ENCODE measurements at places on chromosomes 16 and 17.

GRCh38 chr16:85947230-85948137, 48.5 kb downstream of the IRF8 start:
- DNase-seq: no peak

- DNase-seq: no peak
Observed at GRCh38 chr17:8153957-8154607, 1.9 kb upstream of the PER1 start.

DNA sequence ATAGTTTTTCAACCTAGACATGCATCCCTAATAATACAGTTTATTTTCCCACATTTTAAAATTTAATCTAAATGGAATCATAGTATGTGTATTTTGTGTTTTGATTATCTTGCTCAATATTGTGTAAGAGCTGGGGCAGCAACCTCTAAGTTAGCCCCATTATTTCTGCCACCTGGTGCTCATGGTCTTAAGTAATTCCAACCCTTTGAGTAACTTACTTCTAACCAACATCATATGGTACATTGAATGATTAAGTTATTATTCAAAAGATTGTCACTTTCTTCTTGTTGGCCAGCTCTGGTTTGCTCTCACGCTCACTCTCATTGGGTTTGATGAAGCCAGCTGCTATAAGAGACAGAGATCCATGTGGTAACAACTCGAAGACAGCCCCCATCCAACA, 3.9 kb upstream of the KRTAP4-3 start:
- no peak for DNase-seq

DNA sequence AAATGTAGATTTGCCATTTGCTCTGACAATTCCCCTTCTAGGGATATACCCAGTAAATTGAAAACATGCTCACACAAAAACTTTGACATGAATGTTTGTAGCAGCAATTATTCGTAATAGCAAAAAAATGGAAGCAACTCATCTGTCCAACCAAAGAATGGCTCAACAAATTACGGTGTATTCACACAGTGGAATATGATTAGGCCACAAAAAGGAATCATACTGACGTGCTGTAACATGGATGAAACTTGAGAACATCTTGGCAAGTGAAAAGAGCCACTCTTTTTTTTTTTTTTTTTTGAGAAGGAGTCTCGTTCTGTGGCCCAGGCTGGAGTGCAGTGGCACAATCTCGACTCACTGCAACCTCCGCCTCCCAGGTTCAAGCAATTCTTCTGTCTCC, 24.1 kb upstream of the SPNS3 start:
- DNase-seq: no peak

DNA sequence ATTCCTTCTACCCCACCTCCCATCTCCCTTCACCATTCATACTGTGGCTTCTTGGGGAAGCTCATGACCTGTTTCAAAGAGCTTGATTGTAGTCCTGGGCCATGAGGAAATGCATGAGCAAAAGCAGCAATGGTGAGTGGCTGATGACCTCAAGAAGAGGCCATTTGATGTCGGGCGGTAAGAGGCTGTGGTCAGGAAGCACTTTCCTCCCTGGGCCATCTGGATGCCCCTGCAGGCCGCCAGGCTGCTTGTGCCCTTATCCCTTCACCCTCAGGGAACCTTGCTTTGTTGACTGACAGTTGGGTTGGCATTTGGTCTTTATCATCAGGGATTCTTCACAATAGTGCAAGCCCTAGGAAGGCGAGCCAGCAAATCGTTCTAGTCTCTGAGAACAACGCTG, 78.3 kb upstream of the TBX2 start:
- no peak for DNase-seq

- no peak for DNase-seq
Observed at GRCh38 chr17:40070709-40071312, 8.0 kb downstream of the THRA start.

DNA sequence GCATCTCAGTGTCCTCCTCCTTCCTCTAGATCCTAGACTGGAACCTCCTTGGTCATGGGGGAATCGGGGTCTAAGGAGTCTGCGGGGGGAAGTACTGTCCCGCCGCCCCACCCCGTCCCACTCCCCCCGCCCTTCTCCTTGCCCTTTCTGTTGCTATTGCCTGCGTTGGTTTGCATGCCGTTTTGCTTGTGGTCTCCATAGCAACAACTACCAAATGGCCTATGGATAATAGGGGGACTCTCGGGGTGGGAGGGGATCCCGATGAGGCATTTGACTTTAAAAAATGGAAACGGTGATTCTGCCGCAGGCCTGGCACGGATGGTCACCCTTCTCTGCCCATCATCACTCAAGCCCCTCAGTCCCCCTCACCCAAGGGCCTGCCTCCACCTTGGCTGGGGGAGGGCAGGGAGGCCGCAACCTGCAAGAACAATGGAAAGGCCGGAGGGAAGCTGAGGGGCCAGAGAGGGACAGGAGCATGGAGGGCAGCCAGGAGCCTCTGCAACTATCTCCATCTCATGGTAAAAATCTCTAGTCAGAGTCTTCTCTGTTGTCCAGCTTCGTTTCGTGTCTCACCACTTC, 231.4 kb upstream of the TNRC6C start:
- DNase-seq: no peak

DNA sequence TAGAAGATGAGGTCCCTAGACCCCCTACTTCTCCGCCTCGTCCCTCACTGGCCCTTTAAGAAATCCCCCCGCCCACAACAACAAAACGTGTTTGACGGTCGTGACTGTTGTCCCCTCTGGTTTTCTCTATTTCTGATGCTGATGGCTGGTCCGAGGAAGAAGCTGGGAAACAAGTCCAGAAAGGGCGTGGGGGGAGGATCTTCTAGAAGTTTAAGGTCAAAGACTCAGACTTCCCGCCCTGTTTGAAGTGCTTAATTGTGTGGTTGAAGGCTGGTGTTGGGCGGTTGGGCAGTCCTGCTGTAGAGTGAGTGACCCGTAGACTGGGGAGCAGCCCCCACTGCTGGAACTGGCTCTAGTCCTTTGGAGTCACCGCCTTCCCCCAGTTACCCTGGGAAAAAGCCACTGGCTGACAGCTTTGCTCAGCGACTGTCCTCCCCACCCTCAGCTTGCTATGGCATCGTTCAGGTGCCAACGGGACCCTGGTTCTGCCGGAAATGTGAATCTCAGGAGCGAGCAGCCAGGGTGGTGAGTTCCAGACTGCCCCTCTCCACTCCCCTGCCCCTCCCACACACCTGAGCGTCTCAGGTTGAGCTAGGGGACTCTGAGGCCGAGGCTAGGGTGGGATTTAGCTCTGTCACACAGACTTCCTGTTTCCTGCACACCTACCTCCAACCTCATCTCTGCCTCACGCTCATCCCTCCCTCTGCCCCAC, 1.6 kb downstream of the MLLT6 start:
- DNase-seq: no peak

DNA sequence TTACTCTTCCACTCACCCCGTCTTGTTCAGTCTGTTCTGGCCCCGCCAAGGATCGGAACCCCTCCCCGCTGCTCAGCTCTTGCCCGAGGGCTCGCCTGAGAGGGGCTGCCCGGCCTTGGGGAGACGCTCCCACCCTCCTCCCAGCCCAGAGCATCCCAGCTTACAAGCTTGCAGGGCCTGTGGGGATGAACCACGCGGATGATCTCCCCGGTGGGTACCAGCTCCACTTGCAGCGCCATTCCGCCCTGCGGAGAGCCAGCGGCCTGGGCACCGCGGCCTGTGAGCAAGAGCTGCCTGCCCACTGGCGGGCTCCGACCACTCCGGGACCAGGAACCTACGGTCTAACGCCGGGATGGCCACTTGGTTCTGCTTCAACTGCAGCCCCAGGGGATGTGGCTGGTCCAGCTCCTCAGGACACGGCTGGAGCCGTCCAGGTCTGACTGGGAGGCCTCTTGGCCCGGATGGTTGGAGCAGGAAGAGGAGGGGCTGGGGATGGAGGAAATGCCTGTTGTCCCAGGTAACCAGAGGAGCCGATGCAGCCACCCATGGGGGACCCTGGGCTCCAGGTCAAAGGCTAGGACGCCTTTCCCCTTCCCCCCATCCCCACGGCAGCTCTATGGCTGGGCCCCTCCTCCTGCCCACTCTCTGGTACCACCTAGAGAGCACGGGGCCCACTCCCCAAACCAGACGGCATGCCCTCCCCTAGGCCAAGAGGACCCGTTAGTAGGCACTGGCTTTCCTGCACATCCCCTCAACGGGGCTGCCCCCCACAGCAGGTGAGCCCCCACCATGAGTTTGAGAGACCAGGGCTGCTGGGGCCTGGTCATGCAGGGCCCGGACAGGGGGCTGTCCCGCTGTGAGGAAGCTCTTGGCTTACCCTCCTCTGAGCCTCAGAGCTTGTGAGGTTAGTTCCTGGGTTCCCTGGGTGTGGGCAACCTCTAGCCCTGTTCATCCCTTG, at the start of gene MYO1C:
TSS of gene MYO1C (minus strand) at position 438 of the 958 bp plus-strand sequence. CDS start at position 239, 199 bp downstream.
- DNase-seq: no peak

- no peak for DNase-seq
Observed at GRCh38 chr16:2029350-2029749, 2.6 kb downstream of the NHERF2 start.

- no peak for DNase-seq
Observed at GRCh38 chr17:3002538-3003295, 60.7 kb downstream of the OR1D5 start.

DNA sequence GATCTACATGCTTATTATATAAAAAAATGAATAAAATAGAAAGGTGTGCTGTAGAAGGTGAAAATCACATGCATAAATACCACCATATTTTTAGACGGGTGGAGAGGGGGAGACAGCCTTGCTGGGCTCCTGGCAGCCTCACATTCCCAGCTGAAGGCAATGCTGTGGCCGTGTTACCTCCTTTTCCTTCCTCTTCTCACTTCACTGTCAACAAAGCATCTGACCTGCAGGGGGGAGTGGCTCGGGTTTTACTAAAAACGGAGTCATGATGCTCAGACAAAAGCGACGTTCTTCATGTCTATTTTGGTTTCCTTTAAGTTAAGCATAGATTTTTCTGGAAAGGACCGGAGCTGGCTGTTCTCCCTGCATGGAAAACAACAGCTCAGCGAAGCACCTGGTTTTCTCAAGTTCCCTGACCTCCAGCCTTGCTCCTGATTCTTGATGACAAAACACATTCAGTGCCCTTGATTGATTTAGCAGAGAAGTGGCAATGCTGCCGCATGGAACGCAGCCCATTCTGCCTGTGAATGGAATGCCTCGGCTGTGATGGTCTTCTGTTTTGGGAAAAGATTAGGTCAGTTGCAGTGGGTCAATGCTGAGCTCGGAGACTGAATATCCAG, 5.5 kb upstream of the RPTOR start:
- DNase-seq: no peak

DNA sequence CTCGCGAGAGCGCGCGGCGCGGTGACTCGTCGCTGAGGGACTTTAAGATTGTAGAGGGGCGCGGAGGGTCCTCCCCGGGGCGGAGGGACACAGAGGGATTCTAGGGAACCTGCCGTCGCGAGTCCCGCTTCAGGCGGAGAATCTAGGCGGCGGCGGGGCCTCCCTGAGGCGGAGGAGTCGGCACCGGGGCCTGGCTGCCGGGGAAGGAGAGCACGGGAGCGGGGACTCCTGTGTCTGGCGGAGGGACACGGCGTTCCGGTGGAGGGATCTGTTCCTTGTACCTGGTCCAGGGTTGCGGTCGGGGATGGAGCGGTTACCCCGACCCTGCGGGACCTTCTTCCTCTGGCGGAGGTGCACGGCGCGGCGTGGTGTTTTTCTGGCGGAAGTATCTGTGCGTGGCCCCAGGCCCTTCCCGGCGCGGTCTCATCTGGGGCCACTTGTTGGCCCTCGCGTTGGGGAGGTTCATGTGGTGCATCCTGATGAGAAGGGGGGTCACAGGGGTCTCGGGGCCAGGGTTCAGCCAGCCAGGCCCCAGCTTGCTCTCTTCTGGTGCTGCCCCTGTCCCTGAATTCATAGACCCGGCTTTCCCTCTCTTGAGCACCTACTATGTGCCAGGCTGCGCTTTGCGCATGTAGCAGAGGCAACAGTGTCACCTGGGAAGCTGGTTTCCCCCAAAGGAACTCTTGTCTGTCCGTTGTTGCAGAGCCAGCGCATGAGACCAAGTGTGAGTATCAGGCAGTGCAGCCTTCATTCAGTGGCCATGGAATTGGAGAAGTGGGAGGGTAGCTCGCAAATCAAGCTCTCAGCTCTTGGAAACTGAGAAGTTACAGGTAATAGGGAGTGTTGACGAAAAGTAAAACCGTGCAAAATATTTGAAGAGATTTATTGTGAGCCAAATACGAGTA, 563 bp upstream of the ZKSCAN2 start:
- peak; percentile 69 for DNase-seq

- DNase-seq: no peak
Observed at GRCh38 chr17:6244796-6245195, 174.6 kb downstream of the WSCD1 start.

- no peak for DNase-seq
Observed at GRCh38 chr17:19897903-19898302, 30.2 kb upstream of the ULK2 start.

- DNase-seq: no peak
Observed at GRCh38 chr16:2598723-2599122, 60.9 kb downstream of the PDPK1 start.

GRCh38 chr17:27315796-27316465, 22.0 kb downstream of the WSB1 start:
- DNase-seq: no peak

- no peak for DNase-seq
Observed at GRCh38 chr17:31453896-31454295, 62.4 kb downstream of the RAB11FIP4 start.

DNA sequence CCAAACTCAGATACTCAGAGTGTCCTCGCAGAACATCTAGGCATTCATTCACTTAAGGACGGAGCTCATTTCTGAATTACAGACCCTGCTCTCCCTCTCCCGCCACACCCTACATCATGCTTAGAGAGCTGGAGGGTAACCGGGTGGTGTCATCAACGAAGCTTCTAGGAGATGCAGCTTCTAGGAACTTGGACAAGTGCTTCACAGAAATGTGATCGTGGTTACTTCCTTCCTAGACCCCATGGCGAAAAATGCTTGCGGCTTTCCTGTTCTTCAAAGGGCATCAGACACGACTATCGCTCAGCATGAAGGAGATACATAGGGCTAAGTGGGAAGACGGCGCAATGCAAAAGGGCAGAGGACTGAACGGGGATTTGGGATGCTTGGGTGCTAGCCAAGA, 126.8 kb downstream of the ZFHX3 start:
- no peak for DNase-seq

DNA sequence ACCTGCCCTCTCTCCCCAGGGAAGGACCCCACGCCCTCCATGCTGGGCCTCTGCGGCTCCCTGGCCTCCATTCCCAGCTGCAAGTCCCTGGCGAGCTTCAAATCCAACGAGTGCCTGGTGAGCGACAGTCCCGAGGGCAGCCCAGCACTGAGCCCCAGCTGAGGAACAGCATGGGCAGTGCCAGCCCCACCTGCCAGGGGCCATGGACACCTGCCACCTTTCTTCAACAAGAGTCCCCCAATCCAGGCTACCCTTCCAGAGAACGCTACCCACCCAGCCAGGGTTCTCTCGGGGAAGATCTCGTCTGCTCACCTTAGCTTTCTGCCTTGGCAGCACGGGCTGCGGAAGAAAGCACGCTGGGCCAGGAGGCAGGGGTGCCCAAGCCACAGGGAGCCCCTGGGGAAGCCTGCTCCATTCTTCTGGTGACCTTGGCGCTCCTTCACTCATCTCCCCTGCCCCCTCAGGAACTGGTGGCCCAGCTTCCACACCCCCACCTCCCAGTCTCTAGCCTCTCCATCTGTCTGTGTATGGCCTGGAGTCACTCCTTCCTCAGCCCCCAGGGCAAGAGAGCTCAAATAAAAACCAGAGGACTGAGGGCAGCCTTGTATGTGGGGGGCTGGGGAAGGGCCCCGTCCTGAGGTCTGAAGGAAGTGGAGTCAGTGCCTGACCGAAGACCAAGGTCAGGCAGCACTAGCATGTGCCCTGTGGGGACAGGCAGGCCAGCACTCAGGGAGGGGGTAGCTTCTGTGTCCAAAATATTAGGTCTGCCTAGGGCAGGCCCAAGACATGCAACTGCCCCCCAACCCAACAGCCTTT, 6.3 kb downstream of the SLC25A39 start:
- DNase-seq: no peak

- no peak for DNase-seq
Observed at GRCh38 chr17:79529661-79530081, 81.2 kb downstream of the RBFOX3 start.

Measured in NCI-H748 treated with DMSO at 0.1 percent for 48 hours (cell line).